Suppressor macrophage (primary cell): ENCODE measurements at places on chromosomes 13 and 19.
A peak's percentile ranks its signal among the peaks of the same experiment; 100 is the strongest.

DNA sequence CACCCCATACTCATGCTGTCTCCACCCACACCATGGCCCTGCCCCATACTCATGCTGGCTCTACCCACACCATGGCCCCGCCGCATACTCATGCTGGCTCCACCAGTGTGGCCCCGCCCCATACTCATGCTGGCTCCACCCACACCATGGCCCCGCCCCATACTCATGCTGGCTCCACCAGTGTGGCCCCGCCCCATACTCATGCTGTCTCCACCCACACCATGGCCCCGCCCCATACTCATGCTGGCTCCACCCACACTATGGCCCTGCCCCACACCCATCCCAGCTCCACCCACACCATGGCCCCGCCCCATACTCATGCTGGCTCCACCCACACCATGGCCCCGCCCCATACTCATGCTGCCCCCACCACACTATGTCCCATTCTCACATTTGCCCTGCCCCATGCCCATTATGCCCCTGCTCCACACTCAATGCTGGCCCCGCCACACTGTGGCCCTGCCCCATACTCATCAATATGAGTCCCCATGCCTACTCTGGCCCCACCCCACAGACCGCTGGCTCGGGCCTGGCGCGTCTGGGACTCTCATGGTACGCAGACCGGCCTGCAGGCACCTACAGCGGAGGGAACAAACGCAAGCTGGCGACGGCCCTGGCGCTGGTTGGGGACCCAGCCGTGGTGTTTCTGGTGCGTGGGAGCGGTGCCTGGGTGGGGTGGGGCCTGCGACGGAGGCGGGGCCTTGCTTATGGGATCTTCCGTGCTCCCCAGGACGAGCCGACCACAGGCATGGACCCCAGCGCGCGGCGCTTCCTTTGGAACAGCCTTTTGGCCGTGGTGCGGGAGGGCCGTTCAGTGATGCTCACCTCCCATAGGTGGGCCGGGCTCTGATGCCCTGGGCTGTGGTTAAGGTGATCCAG, 3.7 kb upstream of the ARHGAP45 start:
- DNase-seq, result peak; percentile 69

GRCh38 chr13:95756072-95756471, 79.1 kb downstream of the DNAJC3 start:
- no peak for DNase-seq

- peak; percentile 70 for DNase-seq
These were observed 9.8 kb upstream of the CDC42EP5 start for GRCh38 chr19:54482889-54483288.

DNA sequence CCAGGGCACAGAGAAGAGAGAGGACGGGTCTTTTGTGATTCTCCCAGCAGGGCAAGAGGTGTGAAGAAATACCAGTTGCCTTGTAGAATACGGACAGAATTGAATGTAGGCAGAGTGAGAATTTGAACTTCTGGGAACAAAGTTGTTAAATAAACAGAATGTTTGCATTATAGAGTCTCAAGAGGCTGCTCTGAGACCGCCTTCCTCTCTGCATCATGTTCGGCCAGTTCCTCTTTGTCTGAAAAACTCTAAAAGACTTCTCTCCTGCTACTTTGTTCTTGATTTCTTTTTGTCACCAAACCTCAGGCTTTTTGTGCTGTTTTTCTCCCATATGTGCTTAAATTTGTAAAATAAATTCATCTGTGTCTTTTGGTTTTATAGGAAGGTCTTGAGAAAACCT, 256.4 kb downstream of the DLEU7 start:
- DNase-seq, result peak; percentile 44

DNA sequence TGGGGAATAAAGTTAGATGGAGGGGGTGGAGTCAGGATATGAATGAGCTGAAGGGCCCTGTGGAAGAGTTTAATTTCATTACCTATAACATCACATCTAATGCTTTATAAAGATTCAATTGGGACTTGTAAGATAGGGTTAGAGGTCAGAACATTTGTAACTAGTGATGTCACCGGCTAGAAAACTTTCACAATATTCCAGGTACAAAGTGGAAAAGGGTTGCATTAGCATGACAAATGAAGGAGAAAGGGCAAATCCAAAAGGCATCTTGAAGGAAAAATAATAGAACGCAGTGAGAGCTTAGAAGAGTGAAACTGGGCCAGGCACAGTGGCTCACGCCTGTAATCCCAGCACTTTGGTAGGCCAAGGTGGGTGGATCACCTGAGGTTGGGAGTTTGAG, 7.6 kb downstream of the MBNL2 start:
- DNase-seq, result no peak

GRCh38 chr13:92414851-92415250, 811.8 kb upstream of the GPC6 start:
- no peak for DNase-seq

- DNase-seq, result no peak
These were observed 326.9 kb downstream of the DACH1 start for GRCh38 chr13:71540098-71540497.

GRCh38 chr13:73948848-73949529, 185.2 kb downstream of the KLF12 start:
- DNase-seq, result no peak

DNA sequence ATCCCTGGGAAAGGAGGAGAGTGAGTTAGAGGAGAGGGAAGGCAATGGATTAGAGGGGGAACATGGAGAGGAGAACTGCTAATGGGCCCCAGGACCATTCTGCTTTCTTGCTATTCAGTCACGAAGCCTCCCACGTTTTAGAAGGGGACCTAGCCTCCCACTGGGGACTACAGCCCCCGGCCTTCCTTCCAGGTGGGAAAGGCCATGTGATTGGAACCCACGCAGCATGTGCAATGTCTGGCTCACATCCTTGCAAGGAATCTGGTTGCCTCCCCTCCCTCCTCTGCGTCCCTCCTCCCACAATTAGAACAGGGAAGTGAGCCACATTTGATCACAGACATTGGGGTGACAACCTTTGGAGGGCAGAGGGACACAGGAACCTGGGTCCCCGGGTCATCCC, 22.5 kb upstream of the PLA2G4C start:
- DNase-seq, result no peak

DNA sequence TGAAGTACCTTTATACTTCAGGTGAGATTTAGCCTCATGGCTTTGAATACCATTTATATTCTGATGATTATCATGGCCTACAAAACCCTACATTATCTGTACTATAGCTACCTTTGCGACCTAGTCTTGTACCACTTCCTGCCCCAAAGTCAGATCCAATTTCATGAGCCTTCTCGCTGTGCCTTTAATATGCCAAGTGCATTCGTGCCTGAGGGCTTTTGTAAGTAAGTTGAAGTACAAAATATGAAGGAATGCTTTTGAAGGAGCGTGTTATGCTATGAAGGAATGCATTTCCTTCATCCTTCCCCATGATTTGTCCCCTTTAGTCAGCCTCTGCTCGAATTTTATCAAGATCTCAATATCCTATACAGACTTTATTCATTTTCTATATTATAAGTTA, 9.2 kb upstream of the RASL11A start:
- DNase-seq, result no peak

- no peak for DNase-seq
These were observed 107.2 kb downstream of the FNDC3A start for GRCh38 chr13:49082653-49083536.

- peak; percentile 61 for DNase-seq
These were observed 27.3 kb downstream of the LRFN3 start for GRCh38 chr19:35963514-35963913.

DNA sequence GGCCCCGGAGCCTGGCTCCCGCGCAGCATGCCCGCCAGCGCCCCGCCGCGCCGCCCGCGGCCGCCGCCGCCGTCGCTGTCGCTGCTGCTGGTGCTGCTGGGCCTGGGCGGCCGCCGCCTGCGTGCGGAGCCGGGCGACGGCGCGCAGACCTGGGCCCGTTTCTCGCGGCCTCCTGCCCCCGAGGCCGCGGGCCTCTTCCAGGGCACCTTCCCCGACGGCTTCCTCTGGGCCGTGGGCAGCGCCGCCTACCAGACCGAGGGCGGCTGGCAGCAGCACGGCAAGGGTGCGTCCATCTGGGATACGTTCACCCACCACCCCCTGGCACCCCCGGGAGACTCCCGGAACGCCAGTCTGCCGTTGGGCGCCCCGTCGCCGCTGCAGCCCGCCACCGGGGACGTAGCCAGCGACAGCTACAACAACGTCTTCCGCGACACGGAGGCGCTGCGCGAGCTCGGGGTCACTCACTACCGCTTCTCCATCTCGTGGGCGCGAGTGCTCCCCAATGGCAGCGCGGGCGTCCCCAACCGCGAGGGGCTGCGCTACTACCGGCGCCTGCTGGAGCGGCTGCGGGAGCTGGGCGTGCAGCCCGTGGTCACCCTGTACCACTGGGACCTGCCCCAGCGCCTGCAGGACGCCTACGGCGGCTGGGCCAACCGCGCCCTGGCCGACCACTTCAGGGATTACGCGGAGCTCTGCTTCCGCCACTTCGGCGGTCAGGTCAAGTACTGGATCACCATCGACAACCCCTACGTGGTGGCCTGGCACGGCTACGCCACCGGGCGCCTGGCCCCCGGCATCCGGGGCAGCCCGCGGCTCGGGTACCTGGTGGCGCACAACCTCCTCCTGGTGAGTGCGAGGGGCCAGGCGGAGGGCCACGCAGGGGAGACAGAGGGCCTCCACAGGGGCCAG, at the start of gene KL:
Gene KL, plus strand, starts transcription at position 10 of the 909 bp plus-strand sequence. Its CDS starts 18 bp downstream, at position 28.
- peak; percentile 18 for DNase-seq

GRCh38 chr13:28618230-28618994, 40.5 kb upstream of the POMP start:
- DNase-seq, result peak; percentile 67

- DNase-seq, result no peak
These were observed 657 bp downstream of the ZNF550 start for GRCh38 chr19:57559008-57559403.

GRCh38 chr13:46113596-46113995, 8.8 kb upstream of the CPB2 start:
- peak; percentile 88 for DNase-seq

GRCh38 chr19:8539621-8540149, 25.7 kb upstream of the ZNF414 start:
- no peak for DNase-seq

GRCh38 chr19:16040642-16041041, 35.7 kb upstream of the TPM4 start:
- DNase-seq, result no peak

GRCh38 chr19:46945694-46946489, 73.7 kb upstream of the NPAS1 start:
- DNase-seq, result no peak

- DNase-seq, result no peak
These were observed 10.2 kb upstream of the SUPT20H start for GRCh38 chr13:37069597-37070103.

- no peak for DNase-seq
These were observed 392.4 kb downstream of the RFC3 start for GRCh38 chr13:34210341-34210740.

GRCh38 chr13:57582032-57582431, 49.5 kb upstream of the PCDH17 start:
- no peak for DNase-seq

DNA sequence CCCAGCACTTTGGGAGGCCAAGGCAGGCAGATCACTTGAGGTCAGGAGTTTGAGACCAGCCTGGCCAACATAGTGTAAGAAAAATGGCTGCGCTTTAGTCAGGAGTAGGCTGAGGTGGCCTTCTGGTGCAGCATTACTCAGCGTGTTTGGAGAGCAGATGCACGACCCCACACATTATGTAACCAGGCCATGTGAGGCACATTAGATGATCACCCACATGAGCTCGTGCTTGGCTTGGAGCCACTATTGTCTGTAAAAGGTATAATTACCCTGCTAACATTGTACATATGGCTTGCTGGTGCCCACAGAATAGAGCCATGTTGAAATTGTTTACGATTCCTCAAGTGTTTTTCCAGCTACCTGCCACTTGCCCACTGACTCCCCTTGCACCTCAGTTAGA, 24.0 kb upstream of the SCEL start:
- no peak for DNase-seq

DNA sequence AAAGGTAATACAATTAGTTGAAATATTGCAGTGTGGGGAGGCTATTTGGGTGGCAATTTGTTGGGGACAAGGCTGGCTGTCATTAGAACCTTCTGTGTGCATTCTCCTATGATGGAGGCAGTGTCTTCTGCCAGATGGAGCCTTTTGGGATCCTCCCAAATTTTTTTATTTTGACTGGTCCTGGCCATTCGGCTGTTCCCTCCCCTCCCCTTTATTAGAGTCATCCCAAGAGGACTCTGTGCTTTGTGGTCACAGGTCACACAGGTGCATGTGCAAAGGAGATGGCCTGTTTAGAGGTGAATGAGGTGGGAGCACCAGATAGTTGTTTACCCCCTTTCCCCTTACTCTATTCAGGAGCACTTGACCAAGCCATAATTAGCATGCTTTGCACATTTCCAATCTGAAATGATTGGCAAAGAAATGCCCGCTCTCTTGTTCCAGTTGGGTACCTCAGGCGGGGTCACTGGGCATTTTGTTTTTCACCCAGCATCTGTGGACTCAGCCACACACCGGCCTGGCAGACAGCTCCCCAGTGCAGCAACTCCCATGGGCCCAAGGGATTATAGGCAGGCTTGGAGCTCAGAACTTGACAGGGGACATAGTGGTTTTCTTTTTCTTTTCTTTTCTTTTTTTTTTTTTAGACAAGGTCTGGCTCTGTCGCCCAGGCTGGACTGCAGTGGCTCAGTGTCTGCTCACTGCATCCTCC, 19.8 kb downstream of the GATAD2A start:
- no peak for DNase-seq

DNA sequence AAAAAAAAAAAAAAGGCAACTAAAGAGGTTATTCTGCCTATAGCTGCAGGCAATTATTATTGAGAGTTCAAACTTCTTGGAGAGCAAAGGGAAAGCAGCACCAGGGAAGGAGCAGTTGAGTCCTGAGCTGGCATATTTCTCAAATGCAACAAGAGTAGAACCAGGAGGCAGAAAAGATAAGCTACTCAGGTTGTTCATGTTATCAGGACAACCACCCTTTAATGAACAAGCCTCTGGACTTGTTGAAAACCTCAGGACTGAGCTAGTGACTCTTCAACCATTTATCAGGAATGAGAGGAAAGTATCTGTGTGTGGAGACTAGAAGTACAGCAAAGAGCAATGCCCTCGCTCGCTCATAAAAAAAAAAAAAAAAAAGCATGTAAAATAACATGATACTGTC, 183.0 kb downstream of the KCTD12 start:
- DNase-seq, result no peak

DNA sequence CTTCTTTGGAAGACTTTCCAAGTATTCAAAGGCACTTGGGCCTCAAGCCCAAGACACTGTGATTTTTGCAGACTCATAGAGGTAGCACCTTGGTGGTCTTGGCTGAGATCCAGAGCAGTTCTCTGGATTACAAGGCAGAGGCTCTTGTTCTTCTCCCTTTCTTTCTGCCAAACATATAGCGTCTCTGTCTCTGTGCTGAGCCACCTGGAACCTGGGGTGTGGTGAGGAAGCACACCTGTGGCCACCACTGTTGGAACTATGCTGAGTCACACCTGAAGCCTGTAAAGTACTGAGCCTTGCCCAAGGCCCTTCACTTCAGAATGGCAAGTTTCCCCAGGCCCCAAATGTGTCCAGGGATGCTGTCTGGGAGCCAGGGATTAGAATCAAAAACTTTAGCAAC, 127.5 kb downstream of the FREM2 start:
- DNase-seq, result no peak
